ENCODE measurements at places on chromosomes 3 and 15.

- no peak for DNase-seq
Measured at GRCh38 chr3:146566138-146566537, 21.7 kb upstream of the PLSCR1 start.

- DNase-seq: peak; percentile 68
Measured at GRCh38 chr3:43214616-43215015, 71.7 kb upstream of the SNRK start.

DNA sequence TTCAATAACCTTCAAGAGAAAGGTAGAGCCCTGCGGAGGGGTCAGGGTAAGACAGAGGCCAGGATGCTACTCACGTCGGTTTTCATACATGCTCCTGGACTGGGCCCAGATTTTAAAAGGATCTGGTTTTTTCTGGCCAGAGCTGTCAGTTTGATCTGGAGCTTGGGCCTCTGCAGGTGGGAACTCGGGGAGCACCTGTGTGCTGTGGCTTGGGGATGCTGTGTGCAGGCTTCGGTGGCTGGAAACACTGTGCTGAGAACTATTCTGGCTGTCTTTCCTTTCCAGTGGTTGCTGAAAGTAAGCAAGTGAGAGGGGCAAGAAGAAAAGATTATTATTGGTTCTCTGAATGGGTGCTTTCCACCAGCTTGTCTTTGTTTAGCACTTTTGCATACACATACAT, 647.6 kb downstream of the MAGI1 start:
- no peak for DNase-seq

- DNase-seq: no peak
Measured at GRCh38 chr3:24278543-24278942, 216.1 kb downstream of the THRB start.

GRCh38 chr15:71677766-71678165, 132.6 kb upstream of the NR2E3 start:
- DNase-seq: no peak

DNA sequence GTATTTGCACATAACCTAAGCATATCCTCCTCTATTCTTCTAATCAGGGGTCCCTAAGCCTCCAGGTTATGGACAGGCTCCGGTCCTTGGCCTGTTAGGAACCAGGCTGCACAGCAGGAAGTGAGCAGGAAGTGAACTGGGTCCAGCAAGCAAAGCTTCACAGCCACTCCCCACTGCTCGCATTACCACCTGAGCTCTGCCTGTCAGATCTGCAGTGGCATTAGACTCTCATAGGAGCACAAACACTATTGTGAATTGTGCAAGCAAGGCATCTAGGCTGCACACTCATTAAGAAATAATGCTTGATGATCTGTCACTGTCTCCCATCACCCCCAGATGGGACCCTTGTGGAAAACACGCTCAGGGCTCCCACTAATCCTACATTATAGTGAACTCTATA, 9.8 kb downstream of the MSL2 start:
- no peak for DNase-seq

DNA sequence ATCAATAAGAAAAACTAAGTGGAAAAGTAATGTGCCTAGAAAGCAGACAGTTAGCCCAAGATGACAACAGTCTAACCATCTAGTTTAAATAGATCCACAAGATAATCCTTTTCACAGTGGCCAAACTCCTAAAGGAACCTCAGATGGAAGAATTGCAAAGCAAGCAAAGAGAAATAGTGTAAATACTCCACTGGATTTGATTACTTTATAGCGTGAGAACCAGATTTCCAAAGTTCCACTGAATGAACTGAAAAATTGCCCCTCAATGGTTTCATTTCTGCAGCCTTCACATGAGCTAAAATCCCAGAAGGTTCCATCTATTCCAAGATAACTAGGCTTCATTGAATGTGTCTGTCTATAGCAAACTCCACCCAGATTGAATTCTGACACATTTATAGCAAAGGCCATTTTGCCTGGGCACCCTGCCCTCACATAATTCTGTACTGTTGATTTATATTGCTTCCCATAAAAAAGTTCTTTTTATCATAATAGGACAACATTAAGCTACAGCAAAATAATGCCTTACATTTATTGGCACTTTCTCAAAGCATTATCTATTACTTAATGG, 129.7 kb upstream of the THBS1 start:
- no peak for DNase-seq

DNA sequence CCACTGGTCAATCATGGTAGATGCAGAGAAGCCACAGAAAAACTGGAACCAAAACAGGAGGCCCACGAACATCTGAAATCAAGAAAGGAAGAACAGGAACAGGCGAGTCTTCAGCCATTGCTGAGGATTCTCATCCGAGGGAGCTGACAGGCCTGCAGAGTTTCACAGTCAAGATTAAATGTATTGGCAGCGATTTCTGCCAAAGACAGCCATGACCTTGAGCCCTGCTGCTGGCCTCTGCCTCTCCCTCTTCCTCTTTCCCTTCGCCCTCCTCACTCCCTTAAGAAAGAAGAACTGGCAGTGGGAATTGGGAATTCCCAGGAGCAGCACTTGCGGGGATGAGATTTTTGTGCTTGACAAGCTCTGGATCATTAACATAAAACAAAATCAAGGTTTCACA, 179.7 kb downstream of the ATP10A start:
- no peak for DNase-seq

DNA sequence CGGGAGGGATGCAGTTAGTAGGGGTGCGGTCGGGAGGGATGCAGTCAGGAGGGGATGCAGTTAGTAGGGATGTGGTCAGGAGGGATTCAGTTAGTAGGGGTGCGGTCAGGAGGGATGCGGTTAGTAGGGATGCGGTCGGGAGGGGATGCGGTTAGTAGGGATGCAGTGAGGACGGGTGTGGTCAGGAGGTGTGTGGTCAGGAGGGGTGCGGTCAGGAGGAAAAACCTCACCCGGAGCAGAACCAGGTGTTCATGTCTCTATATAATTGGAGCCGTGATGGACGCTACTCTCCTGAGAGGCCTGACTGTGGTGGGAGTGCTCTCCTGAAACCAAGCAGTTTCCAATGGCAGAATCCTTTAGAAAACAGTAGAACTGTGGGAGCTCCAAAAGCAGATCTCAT, 95.8 kb downstream of the BDH1 start:
- no peak for DNase-seq

- DNase-seq: no peak
Measured at GRCh38 chr3:58164199-58164879, 46.4 kb downstream of the DNASE1L3 start.

DNA sequence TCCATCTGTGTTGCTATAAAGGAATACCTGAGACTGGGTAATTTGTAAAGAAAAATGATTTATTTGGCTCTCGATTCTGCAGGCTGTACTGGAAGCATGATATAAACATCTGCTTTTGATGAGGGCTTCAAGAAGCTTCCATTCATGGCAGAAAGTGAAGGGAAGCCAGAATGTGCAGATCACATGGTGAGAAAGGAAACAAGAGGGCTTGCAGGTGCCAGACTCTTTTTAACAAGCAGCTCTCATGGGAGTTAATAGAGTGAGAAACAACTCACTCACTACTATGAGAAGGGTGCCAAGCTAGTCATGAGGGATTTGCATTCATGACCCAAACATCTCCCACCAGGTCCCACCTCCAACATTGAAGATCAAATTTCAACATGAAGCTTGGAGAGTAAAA, 247.2 kb downstream of the ZIC4 start:
- no peak for DNase-seq

DNA sequence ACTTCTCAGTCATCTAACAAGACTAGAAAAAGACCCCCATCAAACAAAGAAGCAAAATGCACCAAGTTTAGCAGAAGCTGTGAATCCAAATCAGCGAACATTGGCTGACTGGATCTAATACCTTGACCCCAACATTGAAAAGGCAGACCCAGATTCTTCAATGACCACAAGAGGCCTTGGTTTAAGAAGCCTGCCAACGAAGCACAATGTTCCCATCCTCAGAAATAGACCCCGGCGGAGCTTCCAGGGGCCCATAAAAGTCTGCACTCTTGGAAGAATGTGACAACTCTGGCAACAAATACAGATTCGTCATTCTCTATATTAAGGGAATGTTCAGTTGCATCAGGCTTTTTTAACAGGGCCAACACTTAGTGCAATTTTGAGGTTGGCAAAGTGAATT, 112.8 kb upstream of the BCL6 start:
- DNase-seq: no peak

- no peak for DNase-seq
Measured at GRCh38 chr3:61439122-61439458, 122.3 kb upstream of the PTPRG start.

DNA sequence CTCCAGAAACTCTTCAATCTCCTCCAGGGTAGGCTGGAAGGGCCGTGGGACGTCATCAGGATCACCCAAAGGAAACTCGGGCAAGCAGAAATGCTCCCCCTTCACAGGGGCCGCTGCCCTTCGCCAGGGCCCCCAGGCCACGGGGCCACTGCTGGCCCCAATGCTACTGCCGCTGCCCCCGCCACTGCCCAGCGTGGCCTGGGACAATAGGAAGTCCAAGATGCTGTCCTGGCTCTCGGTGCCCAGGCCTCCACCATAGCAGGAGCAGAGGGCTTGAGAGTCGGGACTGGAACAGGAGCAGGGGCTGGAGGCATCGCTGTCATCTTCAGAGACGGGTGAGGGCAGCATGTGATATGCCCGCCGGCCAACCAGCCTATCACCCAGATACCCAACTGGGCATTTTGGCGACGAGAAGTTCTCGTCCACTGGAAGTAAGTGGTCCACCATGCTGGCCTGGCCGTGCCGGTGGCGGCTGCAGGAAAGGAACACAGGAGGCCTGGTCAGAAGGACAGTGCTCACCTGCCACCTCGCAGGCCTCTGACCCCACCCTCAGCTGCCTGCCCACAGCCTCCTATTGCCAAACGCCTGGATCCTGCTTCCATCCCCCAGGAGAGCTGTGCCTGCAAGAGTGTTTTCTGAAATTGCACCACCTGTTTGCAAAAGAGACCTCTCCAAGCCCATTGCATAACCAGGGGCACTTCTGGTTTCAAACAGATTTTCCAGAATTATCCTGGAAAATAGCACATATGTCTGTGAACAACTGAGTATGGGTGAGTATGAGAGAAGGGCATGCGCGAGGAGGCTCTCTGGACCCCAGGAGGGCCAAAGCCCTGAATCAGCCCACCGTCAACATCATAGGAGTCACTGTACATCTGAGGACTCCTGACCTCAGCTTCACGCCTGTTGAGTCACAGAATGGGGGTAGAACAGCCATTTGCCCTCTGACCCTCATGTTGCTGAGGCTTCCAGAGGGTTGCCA, 4.4 kb downstream of the KLF15 start:
- DNase-seq: peak; percentile 76

DNA sequence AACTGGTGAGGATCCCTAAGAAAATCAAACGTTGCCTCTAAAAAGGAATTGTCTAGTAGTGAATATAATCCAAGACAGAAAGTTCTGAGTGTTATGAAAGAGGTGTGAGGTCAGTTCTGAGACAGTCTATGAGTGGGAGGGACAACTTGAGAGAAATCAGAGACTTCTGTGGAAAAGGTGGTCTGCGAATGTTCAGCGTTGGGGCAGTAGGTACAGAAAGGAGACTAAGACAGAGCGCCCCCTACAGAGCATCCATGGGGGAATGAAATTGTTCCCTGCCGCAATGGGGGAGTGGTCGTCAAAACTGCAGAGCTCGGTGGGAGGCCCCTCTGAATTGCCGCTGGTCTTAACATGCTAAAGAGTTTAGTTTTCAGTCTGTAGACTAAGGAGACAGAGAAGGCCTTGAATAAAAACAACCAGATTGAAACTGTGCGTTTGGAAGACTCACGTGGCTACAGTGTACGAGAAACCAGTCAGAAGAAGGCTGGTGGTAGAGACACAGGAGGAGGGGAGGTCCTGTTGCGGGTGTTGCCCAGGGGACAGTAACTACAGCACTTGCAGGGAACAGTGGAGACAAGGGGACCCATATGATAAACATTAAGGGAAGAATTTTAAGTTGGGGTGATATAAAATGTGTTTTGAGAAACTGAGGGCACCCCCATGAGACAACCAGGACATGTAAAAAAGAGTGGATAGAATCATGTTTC, 6.9 kb downstream of the TNIK start:
- DNase-seq: no peak

- peak; percentile 50 for DNase-seq
Measured at GRCh38 chr3:35393901-35394799, 245.2 kb upstream of the ARPP21 start.

DNA sequence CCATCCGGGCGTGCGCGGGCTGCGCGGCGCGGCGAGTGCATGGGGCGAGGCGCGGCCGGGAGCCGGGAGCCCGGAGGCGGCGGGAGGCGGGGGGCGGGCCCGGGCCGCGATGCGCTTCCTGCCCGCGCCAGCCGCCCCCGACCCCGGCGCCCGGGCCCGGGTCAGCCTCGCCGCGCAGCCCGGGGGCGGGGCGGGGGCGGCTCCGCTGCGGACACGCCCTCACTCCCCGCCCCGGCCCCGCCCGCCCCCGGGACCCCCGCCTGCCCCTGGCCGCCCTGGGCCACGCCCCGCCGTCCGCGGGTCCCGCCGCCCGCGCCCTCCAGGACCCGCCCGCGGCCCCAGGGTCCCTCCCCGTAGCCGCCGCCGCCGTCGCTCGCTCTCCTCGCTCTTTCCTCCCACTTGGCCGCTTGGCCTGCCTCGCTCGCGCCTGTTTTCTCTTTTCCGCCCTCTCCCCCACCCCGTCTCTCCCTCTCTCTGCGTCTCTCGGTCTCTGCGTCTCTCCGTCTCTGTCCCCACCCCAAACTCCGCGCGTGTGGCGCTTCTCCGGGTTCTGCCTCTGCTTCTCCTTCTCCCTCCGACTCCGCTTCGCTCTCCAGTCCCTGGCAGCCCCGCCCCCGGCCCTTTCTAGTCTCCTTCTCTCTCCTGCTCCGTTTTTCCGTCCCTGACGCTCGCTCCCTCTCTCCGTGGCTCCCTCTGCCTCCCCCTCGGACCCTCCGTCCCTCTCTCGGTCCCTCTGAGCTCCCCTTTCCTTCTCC, at the start of gene PLXND1:
PLXND1 (minus strand) TSS at position 41 of the 755 bp plus-strand sequence; CDS start at position 4, 37 bp downstream.
- peak; percentile 88 for DNase-seq

GRCh38 chr3:59430341-59430740, 380.5 kb upstream of the CFAP20DC start:
- DNase-seq: no peak

- DNase-seq: no peak
Measured at GRCh38 chr15:32113224-32113623, 82.9 kb downstream of the CHRNA7 start.

DNA sequence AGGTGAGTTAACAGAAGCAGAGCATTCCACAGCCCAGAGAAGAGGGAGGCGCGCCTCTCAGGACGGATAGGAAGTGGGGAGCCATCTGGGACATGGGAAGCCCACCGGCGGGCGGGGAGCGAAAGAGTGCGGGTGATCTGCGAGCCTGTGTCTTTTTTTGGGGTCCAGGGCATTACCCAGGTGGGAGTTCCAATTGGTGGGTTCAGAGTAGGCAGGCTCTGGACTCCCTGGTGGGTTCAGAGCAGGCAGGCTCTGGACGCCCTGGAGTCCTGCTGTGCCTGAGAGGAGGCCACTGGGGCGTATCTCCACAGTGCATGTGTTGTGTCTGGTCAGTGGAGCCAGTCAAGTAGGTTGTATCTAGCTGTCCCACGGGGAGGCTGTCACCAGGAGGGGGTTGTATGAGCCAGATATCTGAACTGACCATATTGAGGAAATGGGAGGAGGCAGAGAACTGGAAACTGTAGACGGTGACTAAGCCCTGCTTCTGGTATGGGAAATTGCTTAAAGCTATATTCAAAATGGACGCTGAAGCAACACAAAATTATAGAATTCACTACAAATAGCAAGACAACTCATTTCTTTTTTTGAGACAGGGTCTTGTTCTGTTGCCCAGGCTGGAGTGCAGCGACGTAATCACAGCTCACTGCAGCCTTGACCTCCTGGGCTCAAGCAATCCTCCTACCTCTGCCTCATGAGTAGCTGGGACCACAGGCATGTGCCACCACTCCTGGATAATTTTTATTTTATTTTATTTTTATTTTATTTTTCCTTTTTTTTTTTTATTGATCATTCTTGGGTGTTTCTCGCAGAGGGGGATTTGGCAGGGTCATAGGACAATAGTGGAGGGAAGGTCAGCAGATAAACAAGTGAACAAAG, 34.5 kb upstream of the CHST2 start:
- peak; percentile 90 for DNase-seq

GRCh38 chr3:127858521-127858920, 36.2 kb upstream of the MGLL start:
- no peak for DNase-seq

All from cardiac fibroblast (primary cell).